ENCODE measurements at places on chromosomes 13 and 19.

DNA sequence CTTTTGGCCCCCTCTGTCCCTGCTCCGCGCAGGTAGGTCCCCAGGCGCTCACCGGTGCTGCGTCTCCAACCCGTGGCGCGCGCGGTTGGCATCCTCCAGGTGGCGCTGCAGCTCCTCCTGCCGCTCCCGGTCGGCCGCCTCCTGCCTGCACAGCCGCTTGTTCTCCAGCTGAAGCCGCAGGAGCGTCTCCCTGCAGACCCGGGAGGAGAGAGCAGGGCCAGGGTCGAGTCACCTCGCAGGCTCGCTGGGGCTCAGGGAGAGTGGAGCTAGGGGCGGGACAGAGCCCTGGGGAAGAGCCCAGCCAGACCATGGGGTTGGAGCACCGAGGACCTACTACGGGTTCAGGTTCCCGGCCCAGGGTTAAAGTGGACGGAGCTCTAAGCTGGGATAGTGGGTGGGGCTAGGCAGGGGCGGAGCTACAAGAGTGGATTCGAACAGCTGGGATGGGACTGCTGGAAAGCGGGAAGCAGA lies 9.3 kb downstream of the HOOK2 start:
- DNase-seq, result no peak

GRCh38 chr13:75806117-75806516 lies 170.0 kb downstream of the LMO7 start:
- DNase-seq, result no peak

DNA sequence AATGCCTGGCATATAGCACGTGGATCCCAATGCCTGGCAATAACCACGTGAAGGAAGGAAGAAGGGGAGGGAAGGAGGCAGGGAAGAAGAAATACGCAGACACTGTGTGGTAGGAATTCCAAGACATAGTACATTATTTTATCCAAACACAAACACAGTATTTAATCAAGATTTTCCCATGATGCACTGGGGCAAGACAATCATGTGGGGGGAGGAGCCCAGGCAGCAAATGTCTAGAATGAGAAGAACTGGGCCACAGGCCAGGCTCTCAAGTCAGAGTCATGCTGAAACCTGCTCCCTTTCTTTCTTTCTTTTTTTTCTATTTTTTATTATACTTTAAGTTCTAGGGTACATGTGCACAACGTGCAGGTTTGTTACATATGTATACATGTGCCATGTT lies 717.9 kb downstream of the UQCRFS1 start:
- DNase-seq, result no peak

GRCh38 chr13:20703780-20704458 lies 420 bp downstream of the IL17D start:
- peak; percentile 40 for DNase-seq

DNA sequence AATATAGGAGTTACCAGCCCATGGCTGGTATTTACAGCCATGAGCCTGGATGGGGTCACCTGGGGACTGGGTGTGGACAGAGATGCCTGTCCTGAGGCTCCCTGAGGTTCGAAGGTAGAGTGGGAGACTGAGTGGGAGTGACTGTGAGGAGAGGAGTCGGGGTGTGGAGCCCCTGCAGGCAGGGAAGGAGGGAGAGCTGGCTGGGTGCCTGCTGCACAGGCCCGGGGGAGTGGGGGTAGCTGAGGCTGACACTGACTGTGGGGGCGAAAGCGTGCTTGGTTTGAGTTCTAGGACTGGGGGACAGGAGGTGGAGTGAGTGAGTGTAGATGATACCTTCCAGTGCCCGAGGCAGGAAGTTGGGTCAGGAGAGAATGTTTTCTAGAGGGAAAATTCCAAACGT lies 7.1 kb downstream of the RAB11B start:
- DNase-seq, result no peak

DNA sequence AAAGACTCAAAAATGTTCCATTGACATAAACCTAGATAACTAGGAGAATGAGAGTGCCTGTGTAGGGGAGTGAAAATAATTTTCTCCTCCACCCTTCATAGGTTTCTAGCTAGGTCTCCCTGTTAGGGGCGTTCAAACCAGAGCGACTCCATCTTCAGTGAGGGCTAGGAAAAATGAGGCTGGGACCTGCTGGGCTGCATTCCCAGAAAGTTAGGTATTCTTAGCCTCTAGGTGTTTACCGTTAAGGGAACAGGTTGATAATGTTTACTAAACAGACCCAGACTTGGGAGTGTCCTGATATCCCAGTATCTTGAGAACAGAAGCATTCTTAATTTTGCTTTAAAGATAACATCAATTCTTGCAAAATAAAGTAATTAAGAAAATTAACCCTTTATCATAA lies 20.1 kb downstream of the PABPC3 start:
- no peak for DNase-seq

- DNase-seq, result no peak
These were observed 3.3 kb downstream of the PCDH17 start for GRCh38 chr13:57634839-57635165.

DNA sequence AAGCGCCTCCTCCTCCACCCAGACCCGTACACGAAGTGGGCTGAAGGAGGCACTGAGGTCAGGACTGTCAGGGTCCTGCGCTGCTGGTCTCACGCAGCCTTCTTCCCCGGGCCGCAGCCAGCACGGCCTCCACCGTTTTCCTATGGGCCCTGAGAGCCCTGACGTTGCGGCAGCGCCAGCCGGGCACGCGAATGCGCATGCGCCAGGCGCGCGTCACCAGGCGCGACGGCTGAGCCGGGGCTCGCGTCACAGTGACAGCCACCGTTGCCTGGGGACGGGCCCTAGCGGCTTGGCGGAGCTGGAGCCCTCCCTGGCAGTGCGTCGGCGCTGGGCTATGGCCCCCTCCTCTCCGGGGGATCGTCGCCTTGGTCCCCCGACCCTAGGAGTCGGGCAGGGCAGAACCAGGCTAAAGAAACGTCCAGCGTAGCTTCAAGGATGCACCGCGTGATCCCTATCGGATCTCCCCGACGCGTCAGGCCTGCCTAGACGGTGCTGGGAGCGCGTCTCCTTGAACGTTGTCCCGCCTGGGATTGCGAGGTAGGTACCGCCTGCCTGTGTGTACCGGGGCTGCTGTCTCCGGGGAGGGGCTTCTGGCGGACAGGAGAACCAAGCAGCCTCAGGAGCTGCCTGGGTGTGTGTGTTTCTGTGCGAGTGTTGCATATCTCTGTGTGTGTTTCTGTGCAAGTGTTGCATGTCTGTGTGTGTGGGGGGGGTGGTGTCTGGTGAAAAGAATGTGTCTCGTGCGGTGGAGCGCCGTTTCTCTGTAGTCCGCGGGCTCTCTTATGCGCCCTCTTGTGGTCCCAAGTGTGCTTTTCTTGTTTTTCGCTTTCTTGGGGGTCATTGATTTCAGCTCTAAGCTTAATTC lies 43.2 kb downstream of the ZNF571 start:
- DNase-seq, result no peak

DNA sequence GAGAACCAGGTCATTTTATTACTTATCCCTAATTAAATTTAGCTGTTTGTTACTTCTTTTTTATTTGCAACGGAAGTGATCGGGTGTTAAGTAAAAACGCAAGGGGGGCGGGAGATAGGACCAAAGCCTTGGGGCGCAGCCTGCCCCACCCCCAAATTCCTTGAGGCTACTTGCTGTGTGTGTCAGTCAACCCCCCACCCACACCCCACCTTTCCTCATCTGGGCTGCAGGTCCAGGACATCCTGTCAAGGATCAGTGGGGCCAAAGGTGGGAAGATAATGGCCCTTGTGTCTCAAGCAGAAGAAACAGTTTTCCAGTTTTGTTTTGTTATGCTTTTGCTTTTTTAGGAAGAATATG lies 1.2 kb upstream of the FOXO1 start:
- no peak for DNase-seq

DNA sequence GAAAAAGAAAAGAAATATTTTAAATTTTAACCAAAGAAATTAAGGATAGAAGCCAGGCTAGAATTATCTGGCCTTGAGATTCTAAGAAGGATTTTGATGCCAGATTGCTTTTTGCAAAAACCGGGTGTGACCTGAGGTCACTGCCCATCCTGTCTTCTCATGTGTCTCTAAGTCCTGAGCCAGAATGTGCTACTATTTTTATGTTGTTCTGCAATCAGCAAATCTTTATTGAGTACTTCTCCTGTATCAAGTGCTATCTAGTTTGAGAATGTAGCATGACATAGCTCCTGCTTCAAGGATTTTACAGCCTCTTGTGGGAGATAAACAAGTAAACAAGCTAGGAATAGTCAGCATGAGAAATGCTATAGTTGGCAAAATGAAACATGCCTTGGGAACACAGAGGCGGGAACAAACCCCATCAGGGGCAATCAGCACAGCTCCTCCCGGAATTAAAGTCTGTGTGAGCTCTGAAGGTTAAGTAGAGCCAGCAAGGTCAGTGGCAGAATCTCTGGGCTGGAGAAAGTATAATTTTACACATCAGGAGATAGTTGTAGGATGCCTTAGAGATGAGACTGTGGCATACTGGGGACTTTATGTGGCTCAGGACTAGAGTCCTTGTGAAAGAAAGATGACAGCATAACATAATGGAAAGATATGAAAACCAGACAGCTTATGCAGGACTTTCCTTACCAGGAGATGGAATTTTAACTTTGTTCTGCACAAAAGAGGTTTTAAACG lies 899.5 kb upstream of the SLC10A2 start:
- DNase-seq, result no peak

GRCh38 chr13:94128430-94128829 lies 351.1 kb downstream of the DCT start:
- DNase-seq, result no peak

- DNase-seq, result no peak
These were observed 554.0 kb upstream of the SPRY2 start for GRCh38 chr13:80894917-80895316.

DNA sequence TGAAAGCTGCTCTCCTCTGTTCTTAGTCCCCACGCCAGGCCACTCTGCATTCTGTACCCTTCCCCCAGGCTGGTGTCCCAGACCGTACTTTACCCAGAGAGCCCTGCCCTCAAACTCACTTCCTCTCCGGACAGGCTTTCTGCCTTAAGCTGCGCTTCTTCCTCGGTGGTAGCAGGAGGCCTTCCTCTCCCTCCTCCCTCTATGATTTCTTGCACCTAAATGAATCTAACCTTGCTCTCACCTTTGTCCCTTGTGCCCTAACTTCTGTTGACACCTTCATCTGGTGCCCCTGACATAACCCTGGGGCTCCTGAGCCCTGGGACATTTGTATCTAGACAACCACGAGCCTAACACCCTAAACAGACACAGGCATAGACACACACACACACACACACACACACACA lies 29.6 kb upstream of the CEACAM21 start:
- DNase-seq, result no peak

- no peak for DNase-seq
These were observed 515.5 kb downstream of the MYO16 start for GRCh38 chr13:109144693-109145437.

DNA sequence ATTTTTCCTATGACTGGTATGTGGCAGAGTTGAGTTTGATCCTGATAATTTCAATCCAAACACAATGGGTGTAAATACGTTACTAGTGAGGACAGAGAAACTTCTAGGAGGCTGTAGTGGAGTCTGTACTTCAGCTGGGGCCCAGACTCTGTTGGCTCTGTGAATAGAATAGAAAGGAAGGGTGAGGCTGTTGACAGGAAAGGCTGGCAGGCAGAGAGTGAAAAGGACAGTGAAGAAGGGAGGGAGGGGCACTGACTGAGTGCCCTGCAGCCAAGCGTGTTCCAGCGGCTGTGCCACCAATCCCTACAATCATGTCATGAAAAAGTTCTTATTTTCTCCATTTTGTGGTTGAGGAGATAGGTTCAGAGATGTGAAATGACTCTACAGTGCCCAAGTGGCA lies 80.5 kb downstream of the MBNL2 start:
- no peak for DNase-seq

GRCh38 chr19:18764591-18765051 lies 26.5 kb downstream of the COMP start:
- DNase-seq, result no peak

- DNase-seq, result peak; percentile 27
These were observed 133.2 kb downstream of the FRY start for GRCh38 chr13:32164622-32165268.

GRCh38 chr13:102729560-102730270 lies 34.9 kb upstream of the METTL21C start:
- DNase-seq, result peak; percentile 31

DNA sequence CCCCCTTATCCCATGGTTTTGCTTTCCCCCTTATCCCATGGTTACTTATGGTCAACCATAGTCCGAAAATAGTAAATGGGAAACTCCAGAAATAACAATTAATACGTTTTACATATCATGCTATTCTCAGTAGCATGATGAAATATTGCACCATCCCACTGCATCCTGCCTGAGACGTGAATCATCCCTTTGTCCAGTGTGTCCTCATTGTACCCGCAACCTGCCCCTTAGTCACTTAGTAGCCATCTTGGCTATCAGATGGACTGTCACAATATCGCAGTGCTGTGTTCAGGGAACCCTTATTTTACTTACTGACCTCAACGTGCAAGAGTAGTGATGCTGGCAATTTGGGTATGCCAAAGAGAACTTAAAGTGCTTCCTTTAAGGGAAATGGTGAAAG lies 10.5 kb upstream of the NBEA start:
- DNase-seq, result no peak

DNA sequence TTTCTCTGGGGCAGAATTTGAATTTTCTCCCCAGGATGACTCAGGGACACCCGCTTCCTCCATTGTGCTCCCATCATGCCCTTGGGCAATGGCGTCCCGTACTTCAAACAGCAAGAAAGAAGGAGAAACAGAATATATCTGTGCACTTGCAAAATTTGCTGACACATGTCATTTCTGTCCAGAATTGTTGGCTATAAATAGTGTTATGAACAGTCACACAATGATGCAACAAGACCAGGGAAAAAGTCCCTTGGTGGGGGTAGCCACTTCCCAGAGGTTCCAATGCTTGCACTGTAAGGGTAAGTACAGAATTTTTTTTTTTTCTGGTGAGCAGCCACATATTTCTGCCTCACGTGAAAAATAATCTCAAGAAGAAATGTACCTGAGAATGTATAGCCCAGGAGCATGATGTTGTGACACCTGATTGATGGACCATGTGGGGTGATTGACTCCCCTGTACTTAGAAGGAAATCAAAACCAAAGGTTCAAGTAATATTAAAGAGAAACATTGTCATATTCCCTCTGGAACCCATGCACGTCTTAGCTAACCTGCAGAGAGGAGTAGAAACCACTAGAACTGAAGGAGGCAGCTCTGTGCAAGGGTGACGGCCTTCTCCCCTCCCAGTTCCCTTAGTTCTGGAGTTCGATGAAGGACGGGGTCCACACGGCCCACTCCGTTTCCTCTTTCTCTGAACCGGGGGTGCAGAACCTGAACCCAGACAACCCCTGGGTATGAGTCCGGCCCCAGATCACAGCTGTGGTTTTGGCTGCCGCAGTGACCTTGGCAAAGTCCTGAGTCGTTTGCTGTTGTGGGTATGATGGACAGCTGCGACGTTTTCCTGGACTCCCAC lies 9.3 kb upstream of the LAIR1 start:
- no peak for DNase-seq

GRCh38 chr13:101511766-101512165 lies 59.3 kb downstream of the ITGBL1 start:
- no peak for DNase-seq

GRCh38 chr13:51177188-51177587 lies 45.0 kb upstream of the FAM124A start:
- no peak for DNase-seq

- DNase-seq, result no peak
These were observed 7.8 kb downstream of the PROZ start for GRCh38 chr13:113166266-113166665.

Data from amniotic stem cell (primary cell).